ENCODE measurements at places on chromosomes 5 and 9. TPM values are rescaled to one million over a fixed set of nuclear protein-coding genes. Genes with fewer than 3 reads are reported as not detected.

Gene LAMC3
- total RNA-seq: 6.6 TPM

Gene DOCK8
- 11.2 TPM for total RNA-seq

DNA sequence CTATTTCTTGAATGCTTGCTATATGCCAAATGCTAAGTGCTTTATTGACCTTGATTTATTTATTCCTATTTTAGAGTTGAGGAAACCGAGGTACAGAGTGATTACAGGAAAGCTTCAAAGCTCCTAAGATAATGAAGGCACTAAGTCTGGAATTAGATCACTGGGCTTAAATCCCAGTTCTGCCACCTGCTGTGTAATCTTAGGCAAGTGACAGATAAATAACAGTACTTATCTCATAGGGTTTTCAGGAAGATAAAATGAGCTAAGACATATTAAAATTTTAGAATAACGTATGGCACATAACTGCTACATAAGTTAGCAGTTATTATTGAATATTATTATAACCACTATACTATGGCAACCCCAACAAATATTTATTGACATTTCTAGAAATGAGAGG, 843.8 kb downstream of the DTWD2 start:
- no peaks in the 10 kb centered on the region for H3K4me1 ChIP-seq
- DNase-seq: no peak
- H3K27ac ChIP-seq: no peak overlapping the region
- H3K36me3 ChIP-seq: no peaks in the 10 kb centered on the region
- H3K4me3 ChIP-seq: no peak overlapping the region

DNA sequence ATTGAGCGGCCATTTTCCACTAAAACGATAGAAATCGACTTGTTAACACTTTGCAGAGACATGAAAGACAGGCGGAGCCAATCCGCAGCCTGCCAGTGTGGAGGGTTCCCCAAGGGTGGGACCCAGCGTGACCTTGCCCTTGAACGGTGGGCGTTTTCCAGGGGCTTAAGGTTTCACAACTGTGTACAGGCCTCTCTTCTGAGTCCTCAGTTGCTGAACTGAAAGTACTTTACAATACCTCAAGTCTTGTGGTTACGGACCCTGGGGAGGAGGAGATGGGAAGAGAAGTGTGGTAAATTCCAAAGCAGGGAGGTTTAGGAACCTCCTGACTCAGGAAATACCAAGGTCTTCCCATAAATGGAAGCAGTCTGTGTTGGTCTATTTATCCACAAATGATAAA, 68.2 kb upstream of the CKMT2 start:
- H3K36me3 ChIP-seq: no peaks in the 10 kb centered on the region
- H3K27me3 ChIP-seq: no peaks in the 10 kb centered on the region
- no peaks in the 10 kb centered on the region for H3K4me1 ChIP-seq
- H3K4me3 ChIP-seq: no peak overlapping the region
- H3K27ac ChIP-seq: no peak overlapping the region

DNA sequence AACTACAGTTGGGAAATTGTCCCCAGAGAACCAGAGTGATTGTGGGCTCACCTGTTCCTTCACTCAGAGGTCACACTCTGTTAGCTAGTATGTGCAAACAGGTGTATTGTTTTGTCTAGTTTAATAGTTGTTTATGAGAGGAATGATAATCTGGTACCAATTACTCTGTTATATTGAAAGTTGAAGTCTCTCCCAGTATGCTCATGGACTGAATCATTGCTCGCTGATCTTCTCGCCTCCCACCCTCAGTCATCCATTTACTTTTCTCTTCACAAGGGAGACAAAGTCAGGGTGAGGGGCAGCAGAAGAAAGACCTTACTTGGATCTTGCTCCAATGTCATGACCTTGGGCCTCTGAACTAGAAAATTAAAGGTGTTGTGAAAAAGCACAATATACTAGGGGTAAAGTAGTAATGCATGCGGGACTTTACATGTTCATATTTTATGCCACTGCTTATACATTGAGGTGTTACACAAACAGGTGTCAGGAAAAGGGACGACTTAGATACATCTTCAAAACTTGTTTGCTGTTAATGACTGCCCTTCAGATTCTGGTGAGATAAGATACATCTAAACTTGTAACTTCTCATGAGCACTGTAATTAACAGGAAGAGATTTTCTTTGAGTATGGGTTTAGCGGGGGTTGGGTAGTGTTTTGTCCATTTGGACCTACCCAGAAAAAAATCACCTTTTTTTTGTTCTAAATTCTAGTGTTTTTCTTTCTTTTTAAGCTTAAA, 36.9 kb downstream of the LNPEP start:
- DNase-seq: no peak
- no peaks in the 10 kb centered on the region for H3K27me3 ChIP-seq
- H3K36me3 ChIP-seq: no peaks in the 10 kb centered on the region
- H3K4me3 ChIP-seq: no peak overlapping the region
- peaks cover 55% of the 10 kb centered on the region for H3K4me1 ChIP-seq
- H3K27ac ChIP-seq: no peak overlapping the region

- H3K36me3 ChIP-seq: no peaks in the 10 kb centered on the region
- no peaks in the 10 kb centered on the region for H3K27me3 ChIP-seq
- peak overlapping the region; percentile 38 for H3K27ac ChIP-seq
- H3K4me3 ChIP-seq: no peak overlapping the region
- peaks cover 5% of the 10 kb centered on the region for H3K4me1 ChIP-seq
These were observed 28.7 kb downstream of the TPPP start for GRCh38 chr5:664343-664993.

DNA sequence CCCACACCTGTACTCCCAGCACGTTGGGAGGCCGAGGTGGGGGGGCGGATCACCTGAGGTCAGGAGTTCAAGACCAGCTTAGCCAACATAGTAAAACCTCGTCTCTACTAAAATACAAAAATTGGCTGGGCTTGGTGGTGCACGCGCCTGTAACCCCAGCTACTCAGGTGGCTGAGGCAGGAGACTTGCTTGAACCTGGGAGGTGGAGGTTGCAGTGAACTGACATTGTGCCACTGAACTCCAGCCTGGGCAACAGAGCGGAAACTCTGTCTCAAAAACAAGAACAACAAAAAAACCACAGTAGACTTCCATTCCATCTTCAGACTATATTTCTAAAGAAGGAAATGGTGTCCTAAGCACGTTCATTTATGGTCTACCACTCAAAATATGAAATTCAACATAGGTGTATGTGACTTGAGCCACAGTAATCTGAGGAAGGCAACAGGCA, 14.2 kb upstream of the SERINC5 start:
- no peak overlapping the region for H3K27ac ChIP-seq
- no peaks in the 10 kb centered on the region for H3K36me3 ChIP-seq

Gene FOXD4
- 0.32 TPM for total RNA-seq

- DNase-seq: no peak
- no peak overlapping the region for H3K4me3 ChIP-seq
- H3K27ac ChIP-seq: no peak overlapping the region
- H3K36me3 ChIP-seq: no peaks in the 10 kb centered on the region
These were observed 57.7 kb downstream of the GPBP1 start for GRCh38 chr5:57231607-57232006.

DNA sequence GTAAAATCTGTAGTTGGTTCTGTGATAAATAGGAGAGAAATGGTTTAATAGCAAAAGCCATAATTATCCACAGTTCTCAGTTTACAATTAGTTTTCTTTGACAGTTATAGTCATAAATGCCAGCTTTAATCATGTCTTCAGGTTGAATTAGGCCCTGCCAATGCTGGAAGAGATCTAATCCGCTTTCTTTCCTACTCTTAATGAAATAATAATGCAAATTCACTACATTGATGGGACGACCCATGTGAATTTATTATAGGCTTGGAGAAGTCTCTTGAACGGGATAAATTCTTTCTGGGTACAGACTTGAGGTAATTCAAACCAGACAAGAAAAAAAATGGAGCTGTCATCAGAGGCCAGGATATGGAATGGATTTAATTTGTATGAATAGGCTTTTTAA, 950.4 kb downstream of the EFNA5 start:
- no peak overlapping the region for H3K27ac ChIP-seq
- no peak for DNase-seq
- no peak overlapping the region for H3K4me3 ChIP-seq
- H3K36me3 ChIP-seq: no peaks in the 10 kb centered on the region

Gene COL5A1
- 7.1 TPM for total RNA-seq

Gene TMEM267
- 8.9 TPM for total RNA-seq

DNA sequence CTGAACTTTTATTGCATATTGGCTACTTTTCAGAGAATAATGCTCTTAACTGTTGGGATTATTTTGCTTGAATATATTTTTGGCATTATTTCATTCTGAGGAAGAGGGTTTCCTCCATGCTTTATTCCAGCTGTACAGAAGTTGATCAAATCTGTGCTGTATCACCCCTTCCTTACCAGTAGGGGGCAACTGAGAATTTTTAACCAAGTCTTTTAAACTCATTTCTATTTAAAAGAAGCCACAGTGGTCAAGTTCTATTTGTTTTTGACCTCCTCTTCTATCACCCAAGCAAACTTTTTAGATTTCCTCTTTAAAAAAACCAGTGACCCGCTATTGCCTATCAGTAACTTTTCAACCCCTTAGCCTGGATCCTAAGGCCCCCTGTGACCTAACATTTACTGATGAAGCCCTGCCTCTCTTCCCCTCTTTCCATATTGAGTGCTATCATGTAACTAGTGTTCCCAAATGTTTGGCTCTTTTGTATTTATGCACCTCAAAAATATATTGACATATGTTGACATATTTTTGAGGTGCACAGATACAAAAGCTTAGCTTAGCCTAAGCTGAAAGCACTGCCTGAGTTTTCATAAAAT, 80.6 kb downstream of the FBXO4 start:
- no peaks in the 10 kb centered on the region for H3K27me3 ChIP-seq
- H3K36me3 ChIP-seq: no peaks in the 10 kb centered on the region
- no peak overlapping the region for H3K4me3 ChIP-seq
- DNase-seq: no peak
- H3K4me1 ChIP-seq: no peaks in the 10 kb centered on the region
- H3K27ac ChIP-seq: no peak overlapping the region

DNA sequence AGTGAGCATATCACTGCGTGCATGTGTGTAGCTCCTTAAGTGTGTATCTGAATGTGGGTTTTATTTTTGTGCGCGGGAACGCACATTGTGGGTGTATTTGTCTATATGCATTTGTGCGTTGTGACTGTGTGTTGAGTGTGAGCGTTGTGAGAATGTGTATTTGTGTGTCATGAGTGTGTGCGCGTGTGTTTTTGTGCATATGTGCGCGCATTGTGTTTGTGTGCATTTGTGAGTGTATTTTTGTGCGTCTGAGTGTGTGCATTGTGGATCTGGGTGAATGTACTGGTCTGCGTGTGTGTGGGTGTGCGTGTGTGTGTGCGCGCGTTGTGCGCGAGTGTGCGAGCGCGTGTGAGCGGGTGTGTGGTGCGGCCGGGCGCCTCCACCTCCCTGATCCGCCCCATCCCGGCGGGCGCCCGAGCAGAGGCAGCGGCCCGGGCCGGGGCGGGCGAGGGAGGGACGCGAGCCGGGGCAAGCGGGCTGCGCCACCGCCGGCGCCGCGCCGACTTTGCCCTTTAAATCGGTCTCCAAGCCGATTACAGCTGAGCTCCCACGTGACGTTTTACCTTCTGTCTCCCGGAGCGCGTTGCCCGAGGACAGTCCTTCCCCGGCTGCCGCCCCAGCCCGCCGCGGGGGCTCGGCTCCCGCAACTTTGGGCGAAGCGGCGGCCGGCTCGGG, at the start of gene RASGRF2:
Gene RASGRF2 (plus strand): TSS at position 596 of the 675 bp plus-strand sequence. CDS start 376 bp downstream, outside the sequence.
- peak; percentile 49 for DNase-seq
- no peaks in the 10 kb centered on the region for H3K36me3 ChIP-seq
- H3K4me3 ChIP-seq: peak within 1 kb of the TSS; percentile 44
- peaks cover 45% of the 10 kb centered on the region for H3K27me3 ChIP-seq
- H3K27ac ChIP-seq: peak within 1 kb of the TSS; percentile 61

Gene KIF4B
- not detected for total RNA-seq

GRCh38 chr9:97665742-97666141, 31.4 kb downstream of the XPA start:
- DNase-seq: no peak
- peaks cover 78% of the 10 kb centered on the region for H3K36me3 ChIP-seq
- no peaks in the 10 kb centered on the region for H3K27me3 ChIP-seq

- H3K4me1 ChIP-seq: peaks cover 100% of the 10 kb centered on the region
- H3K36me3 ChIP-seq: no peaks in the 10 kb centered on the region
- H3K27me3 ChIP-seq: no peaks in the 10 kb centered on the region
- H3K4me3 ChIP-seq: no peak overlapping the region
These were observed 8.4 kb downstream of the EEIG1 start for GRCh38 chr9:127972236-127972871.

Gene CDX1
- 368 TPM for total RNA-seq

GRCh38 chr9:88987661-88988060, 3.6 kb upstream of the S1PR3 start:
- no peak for DNase-seq
- peaks cover 25% of the 10 kb centered on the region for H3K4me1 ChIP-seq
- H3K27ac ChIP-seq: no peak overlapping the region

Gene CCDC69
- total RNA-seq: 67.7 TPM

Gene FAM114A2
- total RNA-seq: 15.4 TPM

DNA sequence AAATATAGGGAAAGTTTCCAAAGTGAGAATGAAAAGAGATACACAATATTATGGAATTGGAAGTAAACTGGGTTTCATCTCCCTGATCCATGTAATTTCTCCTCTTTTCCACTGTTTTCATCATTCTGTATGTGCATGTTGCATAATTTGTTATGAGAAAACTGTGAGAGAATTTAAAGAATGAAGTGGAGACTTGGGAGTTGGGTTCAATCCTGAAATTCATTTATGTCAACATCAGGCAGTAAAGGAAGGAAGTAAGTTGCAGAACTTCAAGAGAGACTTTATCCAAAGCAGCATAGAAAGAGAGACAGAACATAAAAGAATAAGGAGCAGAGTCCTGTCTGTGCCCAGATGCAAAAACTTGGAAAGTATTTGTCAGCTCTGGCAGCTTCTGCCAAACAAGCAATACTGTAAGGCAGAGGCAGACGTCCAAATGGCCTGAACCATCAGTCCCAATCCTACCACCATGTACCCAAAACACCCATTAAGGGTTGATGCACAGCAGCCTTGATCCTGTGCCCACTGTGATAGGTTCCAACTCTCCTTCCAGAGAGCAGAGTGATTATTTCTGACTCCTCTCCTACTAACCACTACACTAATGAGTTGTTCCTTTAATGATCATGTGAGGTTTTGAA, 425.3 kb upstream of the CDH6 start:
- H3K4me3 ChIP-seq: no peak overlapping the region
- no peak overlapping the region for H3K27ac ChIP-seq
- DNase-seq: no peak
- H3K27me3 ChIP-seq: no peaks in the 10 kb centered on the region
- H3K36me3 ChIP-seq: no peaks in the 10 kb centered on the region
- H3K4me1 ChIP-seq: no peaks in the 10 kb centered on the region

Gene WNT8A
- not detected for total RNA-seq

DNA sequence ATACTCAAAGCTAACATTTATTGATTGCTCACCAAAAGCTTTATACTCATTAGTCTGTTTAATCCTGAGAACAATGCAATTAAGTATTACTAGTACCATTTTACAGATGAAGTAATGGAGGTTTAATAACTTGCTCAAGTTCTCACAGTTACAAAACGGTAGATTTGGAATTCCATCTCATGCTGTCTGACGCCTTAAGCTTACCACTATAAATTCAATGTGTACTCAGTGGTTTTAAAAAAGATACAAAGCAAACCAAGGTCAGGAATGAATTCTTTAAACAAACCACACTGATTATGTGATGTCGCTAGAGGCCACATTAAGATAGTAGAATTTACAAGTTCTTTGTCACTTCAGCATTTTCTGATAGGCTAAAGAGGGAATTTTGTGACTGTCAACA, 1.2 kb upstream of the C5orf63 start:
- H3K36me3 ChIP-seq: no peaks in the 10 kb centered on the region
- no peak overlapping the region for H3K4me3 ChIP-seq
- H3K27ac ChIP-seq: no peak overlapping the region
- no peaks in the 10 kb centered on the region for H3K27me3 ChIP-seq

Data from transverse colon (tissue), 4 donors.